ENCODE measurements at places on chromosomes 3 and 15.

DNA sequence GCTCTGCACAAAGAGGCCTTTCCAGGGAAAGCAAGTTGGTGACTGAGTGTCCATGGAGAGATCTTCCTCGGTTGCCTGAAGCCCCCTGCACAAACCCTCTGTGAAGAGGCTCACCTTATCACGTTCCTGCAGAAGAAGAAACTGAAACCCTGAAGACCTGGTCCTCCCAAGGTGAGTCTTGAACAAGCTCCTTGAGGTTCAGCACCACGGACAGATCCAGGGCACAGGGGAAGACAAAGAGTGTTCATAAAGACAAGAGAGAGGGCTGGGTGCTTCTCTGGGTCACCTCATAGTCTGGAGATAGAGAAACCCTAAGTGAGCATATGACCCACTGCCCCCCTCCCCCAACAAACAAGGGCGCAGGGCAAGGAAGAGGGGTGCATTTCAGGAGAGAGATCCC, 21.7 kb upstream of the TBC1D21 start:
- peak; percentile 22 for DNase-seq

DNA sequence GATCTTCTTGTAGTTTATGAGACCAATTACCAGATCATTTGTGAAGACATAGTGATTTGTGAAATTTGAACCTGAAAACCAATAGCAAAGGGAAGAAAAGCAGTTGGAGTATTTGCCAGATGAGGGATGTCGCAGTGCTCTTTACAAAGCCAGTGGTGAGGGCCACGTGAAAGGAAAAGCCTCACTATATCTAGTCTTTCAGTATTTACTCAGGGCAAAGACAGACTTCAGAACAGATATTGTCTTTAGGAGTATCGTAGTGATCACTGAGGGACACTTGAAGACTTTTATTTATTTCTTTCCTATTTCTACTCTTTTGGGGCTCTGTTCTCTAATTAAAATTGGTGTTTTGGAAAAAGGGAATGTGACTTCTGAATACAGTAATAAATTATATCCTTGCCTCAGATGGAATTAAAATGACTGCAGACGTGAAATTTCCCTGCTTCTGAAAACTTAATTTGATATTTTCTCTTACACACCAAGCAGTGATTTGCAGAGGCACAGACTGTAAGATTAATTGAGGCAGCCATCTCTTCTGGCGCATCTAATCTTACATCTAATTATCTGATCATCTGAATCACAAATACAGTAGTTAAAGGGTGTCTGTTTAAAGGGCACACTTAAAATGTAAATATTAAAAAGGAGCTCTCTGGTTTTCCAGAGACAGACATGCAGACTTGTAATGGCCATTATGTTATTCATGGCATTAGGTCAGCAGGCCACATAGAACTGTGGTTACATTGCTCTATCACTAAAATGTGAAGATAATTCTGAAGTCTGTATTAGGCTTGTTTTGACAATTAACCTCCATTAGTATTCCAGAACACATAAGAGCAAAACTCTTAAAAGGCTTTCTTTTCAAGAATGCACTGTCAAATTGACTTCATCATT, 193.0 kb upstream of the GOLIM4 start:
- DNase-seq = no peak

DNA sequence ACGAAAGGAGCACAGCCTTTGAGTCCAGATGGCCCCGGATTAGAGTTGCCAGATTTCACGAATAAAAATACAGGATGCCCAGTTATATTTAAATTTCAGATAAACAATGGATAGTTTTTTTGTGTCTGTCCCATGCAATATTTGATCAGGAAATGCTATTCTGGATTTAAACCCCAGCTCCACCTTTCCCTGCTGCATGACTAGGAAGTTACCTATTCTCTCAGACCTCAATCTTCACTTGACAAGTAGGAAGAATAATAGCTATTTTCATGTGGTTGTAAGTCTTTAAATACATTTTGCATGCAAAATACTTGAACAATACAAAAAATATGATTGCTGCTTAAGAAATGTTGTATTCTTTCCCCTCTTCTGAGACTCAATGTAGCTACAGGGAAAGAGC, 125.3 kb upstream of the P2RY1 start:
- no peak for DNase-seq

DNA sequence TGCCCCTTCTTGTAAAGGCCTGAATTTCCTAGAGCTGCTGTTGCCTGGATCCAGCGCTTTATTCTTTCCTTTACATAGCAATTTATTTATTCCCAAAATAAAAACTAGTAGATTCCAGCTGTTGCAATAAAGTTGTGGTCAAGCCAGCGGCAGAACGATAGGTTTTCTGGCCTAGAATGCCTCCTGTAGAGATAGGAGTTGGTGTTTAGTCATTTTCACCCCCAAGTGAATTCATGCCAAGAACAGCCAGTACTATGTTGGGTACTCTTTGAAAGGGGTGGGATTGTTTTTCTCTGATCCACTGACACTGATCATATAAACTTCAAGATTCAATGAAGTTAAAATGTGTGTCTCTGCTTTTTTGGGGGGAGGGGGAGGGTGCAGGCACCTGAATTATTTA, 69.7 kb downstream of the KLHL25 start:
- no peak for DNase-seq

DNA sequence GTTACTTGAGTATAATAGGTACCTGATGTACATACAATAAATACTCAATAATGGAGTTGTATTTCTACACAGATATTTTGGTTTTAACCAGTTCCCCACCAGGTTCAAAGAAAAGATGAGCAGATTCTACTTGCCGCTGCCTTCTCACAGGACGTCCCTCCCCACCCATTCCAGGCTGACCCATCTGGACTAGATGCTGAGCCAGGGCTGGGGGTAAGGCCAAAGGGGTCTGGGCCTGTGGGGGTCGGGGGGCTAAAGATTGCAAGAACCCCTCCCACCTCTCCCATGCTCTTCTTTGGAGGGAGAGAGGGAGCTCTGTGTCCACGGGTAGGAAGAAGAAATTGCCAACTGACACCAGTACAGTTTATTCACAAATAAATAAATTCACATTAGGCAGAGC, 1.5 kb downstream of the MESP1 start:
- DNase-seq = no peak

DNA sequence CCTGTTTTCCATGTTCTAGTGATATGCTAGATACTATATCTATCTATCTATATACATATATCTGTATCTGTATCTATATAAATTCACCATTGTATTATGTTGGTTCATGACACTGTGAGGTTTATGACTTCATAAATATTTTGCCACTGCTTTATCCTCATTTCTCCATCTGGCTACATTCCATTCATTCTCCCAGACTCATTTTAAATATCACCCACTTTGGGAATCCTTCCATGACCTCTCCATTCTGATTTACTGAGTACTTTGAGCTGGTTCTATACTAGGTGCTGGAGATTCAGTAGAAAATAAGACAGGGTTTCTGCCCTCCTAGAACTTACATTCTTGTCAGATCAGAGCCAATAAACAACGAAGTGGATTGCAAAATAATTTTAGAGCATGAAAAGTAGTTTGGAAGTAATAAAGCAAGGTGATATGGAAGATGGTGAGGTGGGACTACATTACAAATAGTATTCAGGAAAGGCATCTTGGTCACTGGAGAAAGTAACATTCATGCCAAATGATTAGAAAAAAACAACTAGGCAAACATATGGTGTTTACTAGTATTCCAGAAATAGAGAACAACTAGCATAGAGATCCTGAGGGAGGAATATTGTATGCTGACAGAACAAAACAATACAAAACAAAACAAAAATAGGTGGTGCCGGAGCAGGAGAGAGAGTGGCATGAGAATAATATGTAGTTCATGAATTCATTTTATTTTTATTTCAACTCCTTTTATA, 11.6 kb upstream of the PLSCR4 start:
- DNase-seq = no peak

GRCh38 chr3:13009946-13010315, 63.3 kb downstream of the IQSEC1 start:
- DNase-seq = no peak

DNA sequence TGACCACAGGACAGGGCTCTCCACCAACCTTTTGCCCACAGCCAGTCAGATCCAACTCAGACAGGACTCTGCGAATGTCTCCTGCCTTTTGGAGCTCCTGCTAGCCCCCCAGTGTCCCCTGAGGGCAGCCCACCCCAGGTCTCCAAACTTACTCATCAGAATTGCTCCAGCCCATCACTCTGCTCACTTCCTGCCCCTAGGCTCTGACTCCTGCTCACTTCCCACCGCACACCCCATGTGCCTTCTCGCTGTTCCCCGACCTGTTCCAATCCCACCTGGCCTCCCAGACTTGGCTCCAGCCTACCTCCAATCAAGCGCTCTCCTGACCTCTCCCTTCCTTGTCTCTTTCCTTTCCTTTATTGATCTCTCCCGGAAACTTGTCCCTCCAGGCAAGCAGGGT, 5.9 kb upstream of the STRA6 start:
- DNase-seq = no peak

DNA sequence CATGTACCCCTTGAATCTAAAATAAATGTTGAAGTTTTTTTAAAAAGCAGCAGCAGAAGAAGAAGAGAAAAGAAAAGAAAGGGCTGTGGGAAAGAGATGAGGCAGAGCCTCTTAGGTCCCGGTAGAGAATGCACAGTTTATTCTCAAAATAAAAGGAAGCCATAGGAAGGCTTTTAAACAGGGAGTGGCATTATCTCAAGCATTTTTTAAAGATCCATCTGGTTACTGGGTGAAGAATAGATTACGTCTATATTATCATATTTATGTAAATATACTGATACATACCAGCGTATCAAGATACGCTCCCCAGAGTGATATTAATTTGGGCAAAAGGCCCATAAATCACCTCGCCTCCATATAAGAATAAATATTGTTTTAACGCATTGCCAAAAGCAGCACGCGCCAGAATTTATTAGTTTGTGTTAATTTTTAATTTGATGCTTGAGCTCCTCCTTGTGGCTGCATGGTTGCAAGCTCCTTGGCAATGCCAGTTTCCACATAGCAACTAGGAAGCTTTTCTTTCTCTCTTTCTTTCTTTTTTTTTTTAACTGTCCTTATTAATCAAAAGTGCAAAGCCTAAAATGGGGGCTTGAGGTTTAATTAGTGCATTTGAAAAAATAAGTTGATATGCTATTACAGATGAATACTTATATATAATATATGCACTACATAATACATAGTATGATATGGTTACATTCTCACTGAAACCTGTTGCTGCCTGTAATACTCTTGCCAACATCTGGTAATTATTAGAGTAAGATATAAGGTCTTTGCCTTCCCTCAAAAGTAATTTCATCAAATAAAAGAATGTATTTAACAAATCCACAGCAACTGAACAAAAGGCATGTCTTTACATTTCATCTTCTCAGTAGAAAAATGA, 242.8 kb upstream of the UBE2E2 start:
- DNase-seq = peak; percentile 23

GRCh38 chr15:101023501-101024072, 104.4 kb downstream of the LRRK1 start:
- no peak for DNase-seq

- DNase-seq = no peak
Measured at GRCh38 chr3:55518451-55518850, 31.3 kb upstream of the WNT5A start.

DNA sequence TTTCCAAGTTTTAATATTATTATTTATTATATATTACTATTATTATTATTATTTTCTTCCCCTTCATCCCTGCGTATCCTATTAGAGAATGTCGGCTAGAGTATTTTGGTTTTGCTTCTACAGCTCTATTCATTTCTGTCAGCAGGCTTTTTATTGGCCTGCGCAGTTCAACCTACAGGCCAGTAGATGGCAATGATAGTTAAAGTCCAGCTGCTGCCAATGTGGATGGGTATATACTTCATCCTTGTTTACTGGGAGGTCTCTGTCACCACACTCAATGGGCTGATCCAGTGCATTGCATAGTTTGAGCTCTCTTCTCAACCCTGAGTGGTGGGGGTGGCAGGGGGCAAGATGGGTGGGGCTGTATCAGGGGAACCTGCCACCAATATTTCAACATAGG, 799.8 kb downstream of the NSUN3 start:
- DNase-seq = no peak

- no peak for DNase-seq
Measured at GRCh38 chr3:50339485-50340146, 1.0 kb downstream of the RASSF1 start.

DNA sequence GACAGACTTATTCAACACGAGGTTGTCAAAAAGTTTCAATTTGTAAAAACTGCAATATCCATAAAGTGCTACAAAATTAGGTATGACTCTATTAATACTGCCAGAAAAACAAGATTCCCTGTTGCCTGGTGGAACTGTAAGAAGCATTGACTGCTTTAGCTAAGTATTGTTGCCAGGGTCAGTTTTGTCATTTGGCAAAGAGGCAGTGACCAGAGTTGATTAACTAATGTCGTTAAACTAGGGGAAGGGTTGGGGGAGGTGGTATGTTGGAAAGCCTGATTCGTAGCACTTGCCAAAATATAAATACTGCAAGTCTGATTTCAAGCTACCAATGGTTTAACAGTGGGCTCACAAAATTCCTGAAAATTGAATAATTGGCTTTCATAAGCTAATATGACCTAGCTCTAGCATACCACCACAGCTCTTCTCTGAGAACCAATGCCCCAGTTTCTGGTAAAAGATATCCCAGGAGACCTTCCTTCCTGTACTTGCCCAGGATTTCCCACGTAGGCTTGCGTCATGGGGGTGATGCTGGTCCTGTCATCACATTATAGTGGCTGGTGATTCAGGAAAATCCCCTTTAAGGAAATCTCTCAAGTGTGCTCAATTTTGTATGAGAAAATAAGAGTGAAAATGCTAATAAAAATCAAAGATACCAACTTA, 266.4 kb upstream of the TBC1D5 start:
- DNase-seq = peak; percentile 1

DNA sequence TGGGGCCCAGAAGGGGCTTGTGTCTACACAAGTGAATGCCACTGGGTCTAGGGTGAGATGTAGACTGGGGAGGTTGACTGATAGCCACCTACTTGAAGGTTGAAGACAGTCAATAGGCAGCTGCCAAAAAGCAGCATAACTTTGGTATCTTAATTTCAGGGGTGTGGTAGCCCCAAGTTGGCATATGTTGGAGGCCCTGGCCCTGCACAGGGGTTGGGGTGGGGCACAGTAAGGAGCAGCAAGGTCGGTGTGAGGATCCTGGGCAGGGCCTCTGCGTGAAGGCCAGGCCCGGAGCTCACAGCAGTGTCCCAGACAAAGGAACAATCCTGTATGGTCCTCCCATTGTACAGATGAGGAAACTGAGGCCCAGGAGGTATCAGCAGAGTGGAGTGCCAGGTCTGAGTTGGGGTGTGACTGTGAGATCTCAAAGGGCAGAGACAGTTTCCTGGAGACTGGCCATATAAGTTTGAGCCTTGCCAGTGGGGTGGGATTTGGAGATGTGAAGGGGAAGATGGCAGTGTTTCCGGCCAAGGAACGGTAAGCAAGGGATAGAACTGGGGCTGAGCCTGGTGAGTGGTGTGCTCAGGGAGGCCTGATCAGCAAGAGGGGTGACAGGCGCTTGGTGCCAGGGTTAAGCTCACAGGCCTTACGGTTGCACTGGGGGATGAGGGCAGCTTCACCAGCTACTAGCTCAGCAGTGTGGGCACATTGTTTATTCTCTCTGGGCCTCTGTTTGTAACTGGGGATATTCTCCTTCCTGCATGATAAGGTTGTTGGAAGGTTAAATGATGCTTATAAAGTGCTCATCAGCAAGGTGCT, 1.7 kb downstream of the KLHL40 start:
- no peak for DNase-seq

- no peak for DNase-seq
Measured at GRCh38 chr15:31332681-31333071, 6.0 kb downstream of the KLF13 start.
